ENCODE measurements at places on chromosomes 6 and 20.

DNA sequence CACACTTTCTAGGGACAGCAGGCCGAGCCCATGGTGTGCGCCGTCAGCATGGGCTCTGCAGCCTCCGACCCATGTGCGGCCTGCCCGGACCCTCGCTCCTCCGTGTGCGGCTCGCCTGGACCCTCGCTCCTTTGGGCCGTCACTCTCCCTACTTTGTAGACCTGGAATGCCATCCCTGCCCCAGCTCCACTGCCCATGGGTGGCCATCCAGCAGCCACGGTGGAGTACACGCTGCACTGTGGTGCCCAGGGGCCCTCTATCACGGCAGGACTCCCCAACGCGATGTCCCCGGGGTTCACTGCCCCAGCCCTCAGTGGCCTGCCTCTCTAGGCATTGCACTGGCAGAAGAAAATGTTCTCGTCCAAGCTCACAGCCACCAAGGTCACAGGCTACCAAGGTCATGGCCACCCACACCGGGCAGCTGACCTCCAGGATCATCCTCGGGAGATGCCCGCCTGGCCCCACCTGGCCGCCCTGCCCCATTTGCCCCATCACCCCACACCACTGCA, 24.1 kb upstream of the MRGBP start:
- DNase-seq, result no peak

DNA sequence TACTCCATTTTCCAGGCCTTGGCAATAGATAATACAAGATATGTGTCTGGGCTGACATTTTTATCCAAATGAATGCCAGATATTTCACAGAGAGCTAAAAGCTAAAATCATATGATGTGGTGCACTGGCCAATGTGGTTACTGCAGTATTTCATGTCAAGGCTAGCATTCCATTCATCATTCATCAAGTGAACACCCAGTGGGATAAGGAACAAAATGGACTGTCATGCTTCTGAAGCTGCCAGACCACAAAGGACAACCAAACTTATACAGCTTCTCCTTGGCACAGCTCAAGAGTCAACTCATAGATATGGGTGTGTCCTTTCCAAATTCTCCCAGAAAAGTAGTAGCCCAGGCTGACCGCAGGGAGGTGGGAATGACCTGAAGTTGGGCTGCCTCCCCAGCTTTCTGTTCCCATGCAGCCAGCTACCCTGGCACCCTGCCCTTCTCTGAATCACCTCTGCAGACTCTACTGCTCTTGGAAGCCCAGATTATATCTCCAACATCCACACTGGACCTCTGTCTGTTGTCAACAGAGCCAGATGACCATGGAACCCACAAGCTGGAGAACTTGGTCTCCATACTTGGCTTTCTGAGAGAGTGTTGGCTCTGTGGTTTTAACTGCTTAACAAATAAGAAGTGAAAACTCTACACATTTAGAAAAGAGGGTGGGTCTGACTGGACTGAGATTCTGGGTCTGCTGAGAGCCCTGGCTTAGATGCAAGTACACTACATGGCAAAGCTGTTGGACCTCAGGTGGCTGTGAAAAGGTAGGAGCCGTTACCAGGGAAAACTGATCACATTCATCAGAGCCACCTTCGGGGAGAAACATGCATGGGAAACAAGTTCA, 122.8 kb downstream of the ALDH8A1 start:
- peak; percentile 92 for DNase-seq

- peak; percentile 19 for DNase-seq
These were observed 92.1 kb downstream of the POPDC3 start for GRCh38 chr6:105087571-105088211.

DNA sequence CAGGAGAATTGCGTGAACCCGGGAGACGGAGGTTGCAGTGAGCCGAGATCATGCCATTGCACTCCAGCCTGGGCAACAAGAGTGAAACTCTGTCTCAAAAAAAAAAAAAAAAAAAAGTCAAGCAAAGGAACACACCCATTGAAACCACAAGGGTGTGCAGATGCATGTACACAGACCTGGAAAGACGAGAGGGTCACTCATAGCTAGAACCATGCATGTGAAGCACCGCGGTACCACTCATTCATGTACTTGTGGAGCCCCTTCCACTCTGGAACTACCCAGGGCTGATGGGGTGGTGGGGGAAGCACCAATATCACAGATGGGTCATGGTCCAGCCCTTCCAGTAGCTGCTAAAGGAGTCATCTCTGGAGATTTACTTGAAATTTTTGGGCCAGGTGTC, 7.4 kb upstream of the TJAP1 start:
- no peak for DNase-seq

- no peak for DNase-seq
These were observed 17.1 kb upstream of the MMP9 start for GRCh38 chr20:45991616-45992015.

GRCh38 chr20:38842026-38842425, 36.5 kb downstream of the PPP1R16B start:
- no peak for DNase-seq

DNA sequence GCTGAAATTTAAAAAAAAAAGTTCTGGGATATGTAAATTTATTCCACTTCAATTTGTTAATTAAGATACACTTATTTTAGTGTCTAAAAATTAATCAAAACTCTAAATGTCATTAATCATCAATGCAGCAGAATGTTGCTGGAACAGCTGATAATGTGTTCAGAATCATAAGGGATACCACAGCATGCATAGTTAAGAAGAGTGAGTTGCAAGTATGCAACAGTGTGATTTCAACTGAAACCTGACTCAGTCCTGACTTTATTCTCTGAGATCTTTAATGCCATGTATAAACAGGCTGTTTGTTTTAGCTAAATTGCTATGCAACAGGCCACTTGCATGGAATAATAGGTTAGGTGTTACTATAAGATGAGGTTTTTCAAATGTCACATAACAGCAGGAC, 1.4 kb downstream of the GRIK2 start:
- no peak for DNase-seq

GRCh38 chr6:148166339-148166968, 176.2 kb upstream of the SASH1 start:
- peak; percentile 22 for DNase-seq

- DNase-seq, result peak; percentile 39
These were observed 106.5 kb upstream of the TRAF3IP2 start for GRCh38 chr6:111711984-111712752.

- DNase-seq, result no peak
These were observed 12.3 kb downstream of the HMGN4 start for GRCh38 chr6:26550250-26550993.

DNA sequence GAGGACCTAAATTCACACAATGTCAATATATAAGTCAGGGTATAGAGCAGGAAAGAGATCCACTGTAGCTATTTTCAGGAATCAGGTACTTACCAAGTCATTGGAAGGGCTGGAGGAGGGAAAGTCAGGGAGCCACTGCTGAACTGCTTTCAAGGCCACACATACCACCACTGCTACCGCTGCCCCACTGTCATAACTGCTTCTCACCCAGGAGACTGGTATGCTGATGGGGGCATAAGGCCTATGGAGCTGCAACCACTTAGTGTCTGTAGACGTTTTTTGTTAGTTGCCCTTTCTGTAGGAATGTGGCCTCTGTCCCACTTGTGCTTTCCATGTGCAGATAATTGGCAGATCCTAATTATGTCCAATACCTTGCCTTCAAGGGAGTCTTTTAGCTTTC, 5.4 kb downstream of the SMAP1 start:
- DNase-seq, result no peak

DNA sequence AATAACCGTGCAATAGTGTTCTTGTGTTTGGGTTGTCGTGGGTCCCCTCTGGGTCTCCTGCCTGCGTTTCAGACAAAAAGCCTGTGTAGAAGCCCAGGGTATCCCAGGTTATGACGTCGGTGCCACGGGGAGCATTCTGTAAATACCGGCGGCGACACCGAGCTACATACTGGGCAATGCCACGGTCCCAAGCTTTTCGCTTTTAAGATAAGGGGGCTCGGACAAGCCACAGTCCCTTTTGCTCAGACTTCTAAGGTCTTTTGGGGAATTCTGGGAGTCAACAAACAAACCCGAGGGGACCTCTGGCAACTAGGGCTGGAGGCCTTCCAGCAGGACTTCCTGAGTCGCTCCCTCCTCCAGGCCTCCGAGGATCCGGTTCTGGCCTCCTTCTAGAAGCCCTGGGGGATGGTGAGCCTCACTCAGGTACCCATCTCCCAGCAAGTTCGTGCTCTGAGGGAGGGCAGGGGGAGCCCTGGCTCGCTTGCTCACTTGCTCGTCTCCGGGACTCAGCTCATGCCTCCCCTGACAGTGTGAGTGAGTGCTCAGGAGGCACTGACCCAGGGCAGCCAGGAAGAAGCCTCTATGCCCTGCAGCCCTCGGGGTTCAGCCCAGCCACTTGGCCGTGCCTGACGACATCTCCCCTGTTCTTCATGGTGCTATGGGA, 62.4 kb upstream of the MRPS10 start:
- no peak for DNase-seq

DNA sequence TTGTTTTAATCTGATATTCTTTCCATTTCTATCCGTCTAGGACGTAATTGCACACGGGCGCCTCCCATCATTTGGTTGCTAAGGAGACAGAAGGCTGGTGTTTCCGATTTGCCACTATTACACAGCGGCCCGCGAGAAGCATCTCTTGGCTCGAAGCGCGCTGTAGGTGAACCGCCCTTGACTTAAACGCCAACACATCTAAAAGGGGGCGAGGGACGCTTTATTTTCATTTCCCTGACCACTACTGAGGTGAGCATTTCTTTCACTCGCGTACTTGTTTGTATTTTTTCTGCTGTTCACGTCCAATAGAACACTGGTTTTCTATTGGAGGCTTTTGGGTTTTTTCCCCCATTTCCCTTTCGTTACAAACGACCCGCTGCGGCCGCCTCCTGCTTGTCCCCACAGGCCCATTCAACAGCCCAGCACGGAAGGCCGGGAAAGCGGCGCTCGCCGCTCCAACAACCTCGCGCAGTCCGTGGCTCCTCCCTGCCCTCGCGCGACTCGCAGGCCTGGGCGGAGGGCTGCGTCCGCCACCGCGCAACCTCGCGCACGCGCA, 505 bp upstream of the WRNIP1 start:
- DNase-seq, result no peak

DNA sequence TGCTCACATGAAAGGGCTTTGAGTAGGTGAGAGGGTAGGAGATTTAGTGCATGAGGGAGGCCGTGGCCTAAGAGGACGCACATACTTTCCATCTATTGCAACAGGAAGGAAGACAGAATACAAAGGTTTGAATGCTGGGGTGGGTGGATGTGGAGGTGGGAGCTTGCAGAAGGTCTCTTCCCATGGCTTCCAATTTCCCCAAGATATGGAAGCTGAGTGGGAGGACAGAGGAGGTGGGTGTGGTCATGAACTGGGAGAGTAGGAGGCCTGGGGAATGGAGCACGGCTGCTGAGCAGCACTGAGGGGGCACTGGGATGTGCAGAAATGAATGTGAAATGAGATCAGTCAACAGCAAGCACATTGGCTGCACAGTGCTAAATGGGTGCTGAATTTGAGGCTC, 70.3 kb downstream of the SCML4 start:
- no peak for DNase-seq

GRCh38 chr6:43508481-43509141, 1.5 kb downstream of the LRRC73 start:
- no peak for DNase-seq

DNA sequence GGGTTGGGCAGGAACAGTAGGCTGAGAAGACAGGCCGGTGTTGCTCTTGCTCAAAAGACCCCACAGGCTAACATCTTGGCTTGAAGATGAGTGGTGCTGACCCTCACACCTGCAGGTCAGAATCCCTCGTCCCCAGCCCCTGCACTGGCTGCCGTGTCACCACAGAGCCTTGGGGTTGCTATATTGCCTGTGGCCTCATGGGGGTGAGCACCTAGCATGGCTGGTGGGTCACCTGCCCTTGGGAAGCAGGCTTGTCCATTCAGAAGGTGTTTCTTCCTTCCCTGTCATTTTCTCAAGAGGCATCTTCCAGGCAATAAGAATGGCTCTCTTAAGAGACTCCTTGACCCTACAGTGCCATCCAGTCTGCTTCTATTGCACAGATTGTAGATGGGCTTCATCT, 7.7 kb downstream of the SLC22A16 start:
- DNase-seq, result no peak
